Cortex of kidney (tissue), 1 donor: ENCODE measurements at places on chromosomes 11 and 22.

DNA sequence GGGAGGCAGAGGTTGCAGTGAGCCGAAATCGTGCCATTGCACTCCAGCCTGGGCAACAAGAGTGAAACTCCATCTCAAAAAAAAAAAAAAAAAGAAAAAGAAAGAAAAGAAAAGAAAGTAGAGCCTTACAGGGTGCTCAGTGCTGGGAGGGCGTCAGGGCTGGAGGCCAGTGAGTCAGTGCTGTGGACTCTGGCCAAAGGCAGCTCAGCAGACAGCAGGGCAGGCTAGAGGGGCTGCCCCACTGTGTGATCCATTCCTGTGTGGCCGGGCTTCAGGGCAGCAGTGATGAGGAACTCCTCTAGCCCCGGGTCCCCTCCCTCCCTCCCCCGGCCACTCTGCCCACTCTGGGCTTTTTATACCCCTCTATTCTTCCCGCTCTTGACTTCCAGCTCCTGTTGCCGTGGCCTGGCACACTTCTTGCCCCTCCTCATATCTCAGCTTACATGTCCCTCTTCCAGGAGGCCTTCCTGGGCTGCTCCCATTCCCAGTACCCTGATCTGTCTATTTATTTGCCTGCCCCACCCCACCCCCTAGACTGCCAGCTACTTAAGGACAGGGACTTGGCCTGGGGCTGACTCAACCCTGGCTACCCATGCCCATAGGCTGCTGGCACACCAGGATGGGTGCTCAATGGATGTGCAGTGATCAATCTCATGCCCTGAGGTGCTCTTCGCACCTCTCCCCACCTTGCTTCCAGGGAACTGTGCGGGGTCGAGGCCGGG is 10.1 kb downstream of the SYT12 start:
- DNase-seq = no peak

DNA sequence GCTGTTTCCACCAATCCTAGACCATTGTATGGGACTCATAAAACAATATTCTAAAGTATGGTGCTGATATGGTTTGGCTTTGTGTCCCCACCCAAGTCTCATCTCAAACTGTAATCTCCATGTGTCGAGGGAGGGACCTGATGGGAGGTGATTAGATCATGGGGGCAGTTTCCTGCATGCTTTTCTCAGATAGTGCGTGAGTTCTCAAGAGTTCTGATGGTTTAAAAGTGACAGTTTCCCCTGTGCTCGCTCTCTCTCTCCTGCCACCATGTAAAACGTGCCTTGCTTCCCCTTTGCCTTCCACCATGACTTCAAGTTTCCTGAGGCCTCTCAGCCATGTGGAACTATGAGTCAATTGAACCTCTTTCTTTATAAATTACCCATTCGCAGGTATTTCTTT is 29.2 kb upstream of the FEZ1 start:
- no peak for DNase-seq

- DNase-seq = no peak
Measured at GRCh38 chr11:41116970-41117369, 342.5 kb downstream of the LRRC4C start.

DNA sequence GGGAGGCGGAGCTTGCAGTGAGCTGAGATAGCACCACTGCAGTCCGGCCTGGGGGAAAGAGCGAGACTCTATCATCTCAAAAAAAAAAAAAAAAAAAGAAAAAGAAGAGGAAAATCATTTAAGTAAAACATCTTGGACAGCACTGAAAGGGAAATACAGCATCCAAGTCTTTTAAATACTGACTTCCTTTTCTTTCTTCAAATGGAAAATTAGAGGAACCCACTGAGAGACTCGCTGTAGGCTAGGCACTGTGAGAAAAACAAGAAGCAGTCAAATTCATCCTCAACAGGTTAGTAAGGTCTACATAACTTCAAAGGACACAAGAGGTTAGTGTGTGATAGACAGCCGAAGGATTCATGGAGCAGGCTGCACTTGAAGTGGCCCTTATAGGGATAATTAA is 243.7 kb downstream of the BLID start:
- DNase-seq = no peak

DNA sequence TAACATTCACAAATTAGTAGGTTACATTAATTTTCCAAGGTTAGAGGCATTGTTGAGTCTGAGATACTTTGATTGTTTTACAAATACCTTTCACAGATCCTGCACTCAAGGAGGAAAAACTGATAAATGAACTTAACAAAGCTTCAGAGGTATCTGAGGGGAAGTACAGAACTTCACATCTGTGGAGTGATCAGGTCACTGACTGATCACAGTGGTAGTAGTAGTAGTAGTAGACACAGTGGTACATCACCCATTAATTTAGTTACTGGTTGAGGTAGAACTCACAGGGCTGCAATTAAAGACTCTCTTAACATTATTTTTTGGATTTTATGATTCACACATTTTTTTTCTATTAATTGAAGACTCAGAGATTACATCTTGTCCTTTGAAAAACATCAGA is 56.7 kb downstream of the DCUN1D5 start:
- no peak for DNase-seq

DNA sequence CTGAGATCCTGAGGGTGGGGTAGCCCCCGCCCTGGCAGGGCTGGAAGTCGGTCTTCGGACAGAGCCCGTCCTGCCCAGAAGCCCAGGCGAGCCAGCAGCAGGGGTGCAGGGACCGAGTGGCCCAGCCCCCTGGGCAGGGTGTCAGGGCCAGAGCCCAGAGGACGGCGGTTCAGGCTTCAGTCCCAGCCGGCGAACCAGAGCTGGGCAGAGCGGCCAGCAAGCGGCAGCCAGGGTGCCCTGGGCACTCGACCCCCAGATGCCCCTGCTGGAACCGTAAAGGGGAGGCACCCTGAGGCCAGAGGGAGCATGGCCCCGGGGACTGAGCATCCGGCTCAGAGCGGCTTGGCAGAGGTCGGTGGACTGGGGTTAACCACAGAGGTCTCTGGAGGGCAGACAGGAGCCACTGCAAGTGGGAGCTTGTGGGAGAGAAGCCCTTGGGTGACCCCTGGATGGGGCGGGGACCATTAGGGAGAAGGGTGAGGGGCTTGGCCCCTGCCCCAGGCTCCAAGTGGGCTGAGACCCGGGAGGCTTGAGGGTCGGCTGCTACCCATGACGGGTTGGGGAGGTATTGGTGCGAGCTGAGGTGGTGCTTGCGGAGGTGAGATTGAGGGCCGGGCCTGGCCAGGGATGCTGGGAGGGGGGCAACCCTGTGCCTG is 15.9 kb downstream of the LSP1 start:
- no peak for DNase-seq

GRCh38 chr11:1906611-1907423 is 12.7 kb upstream of the TNNT3 start:
- no peak for DNase-seq

- DNase-seq = no peak
Measured at GRCh38 chr22:30094804-30095203, 14.5 kb downstream of the HORMAD2 start.

DNA sequence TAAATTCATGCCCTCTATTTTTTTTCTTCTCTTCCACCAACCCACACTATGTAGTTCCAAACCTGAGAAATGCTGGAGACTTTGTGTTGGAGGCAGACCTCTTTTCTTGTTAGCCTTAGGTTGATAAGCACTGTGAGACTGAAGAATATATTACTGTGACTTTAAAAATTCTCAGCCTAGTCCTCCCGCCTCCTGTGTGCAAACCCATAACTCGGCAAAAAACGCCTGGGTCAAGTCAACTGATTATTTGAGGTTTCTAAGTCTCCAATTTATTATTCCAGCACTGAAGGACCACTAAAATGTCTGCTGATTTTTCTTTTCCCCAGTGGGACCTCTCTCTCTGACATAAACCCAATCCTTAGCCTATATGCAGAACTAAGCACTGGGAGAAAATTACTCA is 1946.0 kb upstream of the RAG2 start:
- no peak for DNase-seq

GRCh38 chr11:104564921-104565582 is 333.2 kb downstream of the CASP12 start:
- no peak for DNase-seq

DNA sequence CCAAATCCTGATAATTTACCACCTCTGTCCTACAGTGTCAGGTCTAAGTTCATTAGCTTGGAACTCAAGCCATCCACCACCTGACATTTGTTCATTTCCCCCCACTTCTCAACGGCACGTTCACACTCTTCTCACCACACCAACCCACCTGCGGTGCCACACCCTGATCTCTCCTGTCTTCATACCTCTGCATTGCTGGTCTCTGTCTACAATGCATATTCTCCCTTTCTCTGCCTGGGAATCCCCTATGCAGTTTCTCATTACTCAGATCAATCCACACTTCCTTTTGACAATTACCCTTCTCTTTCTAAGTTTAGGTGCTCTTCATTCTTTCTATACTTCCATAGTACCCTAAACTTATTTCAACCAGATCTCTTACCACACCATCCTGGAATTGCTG is 20.4 kb upstream of the EMSY start:
- DNase-seq = no peak

DNA sequence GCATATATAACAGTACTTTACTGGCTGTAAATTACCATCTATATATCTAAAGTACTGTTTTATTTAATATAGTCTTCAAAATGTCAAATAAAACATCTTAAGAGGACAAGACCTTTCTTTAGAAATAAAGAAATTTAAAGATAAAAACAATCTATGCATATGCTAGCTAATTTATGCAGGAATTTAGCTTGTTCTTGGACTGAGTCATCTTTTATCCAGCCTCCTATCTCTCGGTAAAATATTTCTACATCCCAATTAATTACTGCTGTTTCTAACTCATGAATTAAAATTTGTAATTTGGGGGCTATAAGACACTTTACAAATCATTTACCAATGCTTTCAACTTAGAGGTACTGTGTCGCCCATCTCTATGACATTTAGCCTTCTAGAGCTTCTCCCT is 72.8 kb upstream of the DDI1 start:
- no peak for DNase-seq

DNA sequence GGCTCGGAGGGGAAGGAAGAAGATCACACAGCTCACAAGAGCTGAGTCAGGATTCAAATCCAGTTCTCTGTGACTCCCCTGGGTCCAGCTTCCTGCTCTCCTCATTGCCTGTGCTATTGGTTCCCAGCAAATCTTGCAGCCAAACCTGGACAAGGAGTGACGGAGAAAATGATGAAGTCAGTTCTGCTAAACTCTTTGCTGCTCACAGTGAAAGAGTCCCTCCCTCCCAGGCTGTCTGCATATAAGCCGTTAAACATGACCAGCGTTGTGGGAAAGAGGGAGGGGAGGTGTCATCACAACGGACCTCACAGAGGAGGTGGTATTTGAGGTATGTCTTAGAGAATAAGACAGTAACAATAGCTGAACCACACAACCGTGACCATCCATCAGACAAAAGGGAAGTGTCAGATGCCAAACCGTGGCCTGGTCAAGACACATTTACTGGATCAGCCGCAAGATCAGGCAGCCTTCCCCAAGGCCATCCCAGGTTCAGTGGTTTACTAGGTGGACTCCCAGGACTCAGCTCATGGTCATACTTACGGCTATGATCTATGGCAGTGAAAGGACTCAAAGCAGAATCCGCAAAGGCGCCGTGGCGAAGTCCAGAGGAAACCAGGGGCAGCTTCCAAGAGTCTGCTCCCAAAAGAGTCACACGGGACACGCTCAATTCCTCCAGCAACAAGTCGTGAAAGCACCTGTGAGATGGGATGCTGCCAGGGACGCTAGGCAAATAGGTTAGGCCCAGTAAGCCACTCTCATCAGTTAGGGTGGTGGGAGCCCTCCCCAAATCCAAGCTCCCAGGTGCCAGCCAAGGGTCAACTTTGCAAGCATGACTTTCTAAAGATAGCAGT is 2.8 kb upstream of the CYTH4 start:
- DNase-seq = no peak

DNA sequence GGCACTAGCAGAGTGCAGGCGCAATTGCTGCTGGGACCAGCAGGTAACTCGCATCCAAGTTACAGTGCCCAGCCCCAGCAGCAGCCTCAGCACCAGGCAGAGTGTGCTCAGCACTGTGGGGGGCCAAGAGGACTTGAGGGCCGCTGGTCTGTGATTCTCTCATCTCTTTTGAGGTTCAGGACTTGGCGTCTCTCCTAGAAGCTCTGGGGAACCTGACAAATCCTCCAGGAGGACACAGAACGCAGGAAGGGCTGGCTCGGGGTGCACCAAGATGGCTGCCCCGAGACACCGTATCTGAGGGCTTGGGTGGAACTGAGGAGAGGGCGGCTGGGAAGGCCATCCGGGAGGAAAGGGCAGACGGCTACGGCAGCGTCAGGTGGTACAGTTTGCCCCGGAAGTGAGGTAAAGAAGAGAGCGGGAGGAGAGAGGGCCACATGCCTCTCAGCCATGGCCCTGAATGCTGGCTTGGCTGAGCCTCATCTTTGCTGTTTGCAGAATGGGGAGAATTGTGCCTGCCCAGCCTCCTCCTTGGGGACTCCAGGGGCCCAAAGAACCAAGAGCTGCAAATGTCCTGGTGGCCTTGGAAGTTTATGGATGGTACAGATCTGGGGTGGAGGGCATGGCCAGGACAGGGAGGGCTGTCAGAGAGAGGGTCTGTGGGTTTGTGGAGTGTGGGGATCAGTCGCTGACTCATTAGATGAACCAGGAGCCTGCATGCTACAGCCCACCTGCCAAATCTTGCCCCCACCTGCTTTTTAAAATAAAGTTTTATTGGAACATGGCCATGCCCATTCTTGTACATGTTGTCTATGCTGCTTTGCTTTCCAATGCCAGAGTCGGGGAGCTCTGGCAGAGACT is 78.0 kb downstream of the MYEOV start:
- no peak for DNase-seq

GRCh38 chr11:86938900-86939880 is 16.0 kb downstream of the FZD4 start:
- DNase-seq = no peak

- no peak for DNase-seq
Measured at GRCh38 chr22:45563362-45564040, 60.8 kb downstream of the FBLN1 start.

GRCh38 chr11:899724-900123 is 10.9 kb downstream of the CHID1 start:
- DNase-seq = no peak

DNA sequence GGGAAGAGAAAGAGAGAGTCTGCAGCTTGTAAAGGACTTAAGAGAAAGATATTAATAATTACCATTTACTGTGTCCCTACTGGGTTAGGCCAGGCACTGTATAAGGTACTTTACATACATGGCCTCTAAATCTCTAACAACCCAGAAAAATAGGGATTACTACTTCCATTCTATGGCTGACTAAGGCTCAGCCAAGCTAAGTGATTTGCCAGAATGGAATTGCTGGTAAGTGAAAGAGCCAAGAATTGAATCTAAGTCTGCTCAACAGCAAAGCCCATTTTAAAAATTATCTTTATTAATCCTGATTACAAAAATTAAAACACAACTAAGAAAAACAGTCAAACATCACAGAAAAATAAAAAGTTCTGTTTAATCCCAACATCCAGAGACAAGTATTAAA is 21.4 kb downstream of the XRRA1 start:
- no peak for DNase-seq
